ENCODE measurements at places on chromosomes 4 and X. TPM values are rescaled to one million over a fixed set of nuclear protein-coding genes. Genes with fewer than 3 reads are reported as not detected.

The ANKRD37 gene
- polyA plus RNA-seq = 2.1 TPM

The ABRAXAS1 gene
- polyA plus RNA-seq = 3.2 TPM

The AWAT2 gene
- not detected for polyA plus RNA-seq

The ZCCHC18 gene
- 0.08 TPM for polyA plus RNA-seq

The VBP1 gene
- polyA plus RNA-seq = 41.8 TPM

The RASGEF1B gene
- 0.26 TPM for polyA plus RNA-seq

The YIPF6 gene
- 7.4 TPM for polyA plus RNA-seq
